ENCODE measurements at places on chromosomes 4 and X. TPM values are rescaled to one million over a fixed set of nuclear protein-coding genes. Genes with fewer than 3 reads are reported as not detected.

EDNRA gene
- total RNA-seq: 12.7 TPM

SHROOM4 gene
- total RNA-seq: 4.6 TPM

GJB1 gene
- total RNA-seq: 22.5 TPM

GRCh38 chr4:127486248-127486647 is 146.5 kb upstream of the INTU start:
- H3K27me3 ChIP-seq: no peaks in the 10 kb centered on the region
- no peak overlapping the region for H3K4me3 ChIP-seq
- no peaks in the 10 kb centered on the region for H3K36me3 ChIP-seq
- no peak overlapping the region for H3K27ac ChIP-seq

GRCh38 chr4:90449626-90450025 is 322.4 kb downstream of the CCSER1 start:
- no peaks in the 10 kb centered on the region for H3K36me3 ChIP-seq
- H3K4me1 ChIP-seq: no peaks in the 10 kb centered on the region
- DNase-seq: no peak
- no peak overlapping the region for H3K27ac ChIP-seq
- H3K4me3 ChIP-seq: no peak overlapping the region

TLR6 gene
- total RNA-seq: 5.4 TPM

GRCh38 chrX:149910178-149910695 is 19.1 kb upstream of the HSFX4 start:
- H3K36me3 ChIP-seq: no peaks in the 10 kb centered on the region
- no peak overlapping the region for H3K27ac ChIP-seq
- no peak for DNase-seq
- H3K27me3 ChIP-seq: no peaks in the 10 kb centered on the region
- H3K4me1 ChIP-seq: no peaks in the 10 kb centered on the region
- H3K4me3 ChIP-seq: no peak overlapping the region

P2RY10 gene
- total RNA-seq: 0.22 TPM

- H3K4me3 ChIP-seq: no peak overlapping the region
- H3K27me3 ChIP-seq: no peaks in the 10 kb centered on the region
- H3K36me3 ChIP-seq: no peaks in the 10 kb centered on the region
- no peaks in the 10 kb centered on the region for H3K4me1 ChIP-seq
- no peak for DNase-seq
These were observed 12.5 kb upstream of the G3BP2 start for GRCh38 chr4:75685546-75686189.

GRCh38 chr4:88230969-88231771 is 53.2 kb downstream of the PPM1K start:
- no peaks in the 10 kb centered on the region for H3K4me1 ChIP-seq
- peak overlapping the region; percentile 20 for H3K4me3 ChIP-seq
- no peaks in the 10 kb centered on the region for H3K36me3 ChIP-seq

Measured in tibial nerve (tissue), 4 donors.